ENCODE measurements at places on chromosomes 12 and 14. TPM values are rescaled to one million over a fixed set of nuclear protein-coding genes. Genes with fewer than 3 reads are reported as not detected.

The RAB5B gene
- total RNA-seq: 77.3 TPM

The SLCO1C1 gene
- total RNA-seq: 4.6 TPM

The YARS2 gene
- 27.1 TPM for total RNA-seq

The ADAM20 gene
- total RNA-seq: 1.8 TPM

The NKX2-8 gene
- total RNA-seq: not detected

The PLEK2 gene
- total RNA-seq: not detected

The FRMD6 gene
- 41.7 TPM for total RNA-seq

The IQSEC3 gene
- 6.5 TPM for total RNA-seq

The JPH4 gene
- total RNA-seq: 1.2 TPM

The DAO gene
- not detected for total RNA-seq

The KIF5A gene
- total RNA-seq: 3.6 TPM

The TAS2R43 gene
- total RNA-seq: 9.0 TPM

The WNT5B gene
- total RNA-seq: 34.1 TPM

Measured in tibial nerve (tissue), 4 donors.